ENCODE measurements at places on chromosomes 1 and 21.

- ATAC-seq: no peak
Observed at GRCh38 chr1:22796642-22797041, 86.0 kb downstream of the EPHB2 start.

- ATAC-seq: no peak
Observed at GRCh38 chr1:14363036-14363590, 235.4 kb upstream of the KAZN start.

- ATAC-seq: no peak
Observed at GRCh38 chr1:150141452-150141851, 8.3 kb upstream of the PLEKHO1 start.

GRCh38 chr1:225451340-225451739 is 23.5 kb upstream of the LBR start:
- ATAC-seq: no peak

DNA sequence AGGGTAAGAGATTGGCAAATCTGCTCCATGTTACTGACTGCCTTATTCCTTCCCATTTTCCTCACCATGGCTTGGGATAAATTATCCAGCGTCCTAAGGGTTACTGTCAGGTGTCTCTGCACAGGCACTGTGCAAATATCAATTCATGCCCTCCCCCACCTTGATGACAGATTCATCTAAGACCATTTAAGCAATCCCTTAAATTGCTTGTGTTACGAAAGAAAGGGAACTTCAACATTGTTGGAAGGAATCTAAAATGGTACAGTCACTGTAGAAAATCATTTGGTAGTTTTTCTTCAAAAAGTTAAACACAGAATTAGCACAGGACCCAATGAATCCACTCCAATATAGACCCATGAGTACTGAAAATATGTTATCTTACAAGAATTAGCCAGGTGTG is 17.6 kb upstream of the MTARC2 start:
- no peak for ATAC-seq

DNA sequence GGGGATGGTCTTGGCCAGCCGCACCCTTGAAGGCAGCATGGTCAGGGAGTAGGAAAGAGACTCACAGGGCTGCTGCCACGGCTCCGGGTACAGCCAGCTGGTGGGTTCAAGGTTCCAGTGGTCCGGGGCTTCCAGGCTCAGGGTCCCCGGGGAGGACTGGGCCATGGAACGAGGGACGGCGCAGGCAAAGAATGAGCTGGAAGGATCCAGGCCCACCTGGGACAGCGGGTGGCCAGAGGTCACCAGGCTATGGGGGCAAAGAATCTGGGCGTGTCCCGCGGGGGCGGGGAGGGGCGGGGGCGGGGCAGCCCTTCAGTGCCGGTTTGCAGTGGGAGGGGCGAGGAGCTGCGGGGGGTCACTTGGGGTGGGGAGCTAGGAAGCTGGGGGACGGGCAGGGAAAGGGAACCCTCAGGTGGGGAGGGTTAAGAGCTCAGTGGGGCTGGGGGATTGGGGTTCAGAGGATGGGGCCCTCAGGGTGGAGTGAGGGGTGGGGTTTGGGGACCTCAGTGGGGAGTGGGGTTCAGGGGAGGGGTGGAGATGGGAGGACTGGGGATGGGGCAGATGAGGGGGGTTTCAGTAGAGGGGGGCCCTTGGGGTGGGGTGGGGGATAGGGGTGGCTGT is at the start of gene DNMT3L:
DNMT3L (minus strand) TSS at position 223 of the 621 bp plus-strand sequence. CDS start 638 bp downstream, outside the sequence.
- ATAC-seq: no peak

DNA sequence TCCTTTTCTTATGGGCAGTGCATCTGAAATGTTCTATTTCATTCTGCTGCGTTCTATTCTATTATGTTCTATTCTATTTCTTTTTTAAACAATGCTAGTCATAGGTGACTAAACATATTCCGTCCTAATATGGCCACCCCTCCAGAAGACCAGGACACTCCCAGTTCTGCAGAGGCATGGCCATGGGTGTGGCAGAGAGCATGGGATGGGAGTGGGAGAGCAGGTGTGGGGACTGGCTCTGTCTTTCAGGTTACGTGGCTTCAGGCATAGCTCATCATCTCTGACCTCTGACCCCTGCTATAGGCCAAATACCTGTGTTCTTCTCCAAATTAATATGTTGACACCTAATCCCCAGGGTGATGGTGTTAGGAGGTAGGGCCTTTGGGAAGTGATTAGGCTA is 33.4 kb upstream of the TLR5 start:
- ATAC-seq: no peak

Data from gastroesophageal sphincter (tissue), 4 donors.